Pancreas (tissue), 10 donors: ENCODE measurements at places on chromosomes 1 and 21. TPM values are rescaled to one million over a fixed set of nuclear protein-coding genes. Genes with fewer than 3 reads are reported as not detected.

PLA2G2F gene
- not detected for polyA plus RNA-seq

NR1I3 gene
- polyA plus RNA-seq = 0.15 TPM

- no peak for DNase-seq
These were observed 45.8 kb downstream of the BCAR3 start for GRCh38 chr1:93635614-93636543.

- no peak for DNase-seq
These were observed 23.2 kb upstream of the BECN2 start for GRCh38 chr1:241934201-241934848.

- DNase-seq = no peak
These were observed 12.3 kb downstream of the ATP2B4 start for GRCh38 chr1:203638950-203639349.
